ENCODE measurements at places on chromosomes 16 and 17.

DNA sequence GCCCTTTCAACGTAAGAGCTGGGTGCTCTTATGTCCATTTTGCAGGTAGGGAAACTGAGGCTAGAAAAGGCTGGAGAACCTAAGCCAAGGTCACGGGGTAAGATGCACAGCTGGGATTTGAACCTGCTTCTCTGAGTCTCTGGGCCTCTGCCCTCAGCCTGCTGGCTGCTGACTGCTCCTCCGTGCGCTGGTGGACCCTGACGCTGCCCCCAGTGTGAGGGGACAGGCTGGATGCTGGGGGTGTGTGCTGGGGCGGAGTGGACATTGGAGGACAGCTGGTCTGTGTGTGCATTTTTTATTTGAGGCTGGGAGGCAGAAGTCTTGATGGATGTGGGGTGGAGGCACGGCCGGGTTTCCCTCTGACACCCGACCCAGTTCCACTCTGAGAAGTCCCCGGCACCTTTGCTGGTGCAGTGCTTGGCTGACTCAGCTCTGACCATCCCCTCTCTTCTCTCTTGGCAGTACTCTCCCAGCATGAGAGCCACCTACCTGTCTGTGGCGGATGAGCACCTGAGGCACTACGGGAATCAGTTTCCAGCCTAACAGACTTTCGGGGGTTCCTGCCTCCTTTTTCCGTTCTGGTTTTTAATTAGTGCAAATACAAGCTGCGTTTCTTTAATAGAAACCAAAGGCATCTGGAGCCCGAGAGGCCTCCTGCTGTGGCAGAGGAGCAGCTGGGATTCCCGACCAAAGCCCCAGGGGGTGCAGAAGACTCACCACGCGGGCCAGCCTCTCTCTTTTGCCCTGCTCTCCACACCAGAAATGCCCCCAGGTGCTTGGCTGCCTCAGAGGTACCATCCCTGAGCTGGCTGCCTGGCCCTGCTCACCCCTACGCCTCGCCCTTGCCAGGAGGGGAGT, 14.1 kb upstream of the DNAI2 start:
- no peak for DNase-seq

DNA sequence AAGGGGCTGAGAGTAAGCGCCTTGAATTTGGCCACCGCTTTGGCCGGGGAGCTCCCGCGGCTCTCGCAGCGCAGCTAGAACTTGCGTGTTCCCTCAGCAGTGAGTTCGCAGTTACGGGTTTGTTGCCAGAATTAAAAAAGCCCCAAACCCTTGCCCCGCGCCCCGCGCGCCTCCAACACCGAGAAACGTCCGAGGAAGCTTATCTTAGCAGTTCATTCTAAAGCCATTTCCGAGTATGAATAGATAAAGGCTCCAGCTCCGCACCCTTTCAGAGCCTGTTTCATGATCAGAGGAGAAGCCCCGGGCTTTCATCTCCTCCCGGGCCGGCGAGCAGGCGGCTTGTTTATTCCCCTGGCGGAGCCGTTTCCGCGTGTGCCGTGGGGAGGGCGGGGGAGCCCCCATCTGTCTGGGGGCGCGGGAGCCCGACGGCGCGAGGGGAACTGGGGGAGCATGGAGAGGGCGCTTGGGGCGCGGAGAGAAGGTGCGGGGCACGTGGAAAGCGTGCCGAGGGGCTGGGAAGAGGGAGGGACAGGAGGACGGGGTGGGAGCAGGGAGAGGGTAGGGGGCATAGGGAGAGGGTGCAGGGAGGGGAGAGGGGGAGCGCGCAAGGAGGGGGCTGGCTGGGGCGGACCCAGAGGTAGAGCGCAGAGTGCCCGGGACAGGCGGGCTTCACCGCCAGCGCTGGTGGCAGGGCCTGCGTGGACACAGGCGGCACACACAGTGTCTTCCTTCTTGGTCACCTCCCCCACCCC, 9.9 kb downstream of the TBX4 start:
- DNase-seq: no peak

DNA sequence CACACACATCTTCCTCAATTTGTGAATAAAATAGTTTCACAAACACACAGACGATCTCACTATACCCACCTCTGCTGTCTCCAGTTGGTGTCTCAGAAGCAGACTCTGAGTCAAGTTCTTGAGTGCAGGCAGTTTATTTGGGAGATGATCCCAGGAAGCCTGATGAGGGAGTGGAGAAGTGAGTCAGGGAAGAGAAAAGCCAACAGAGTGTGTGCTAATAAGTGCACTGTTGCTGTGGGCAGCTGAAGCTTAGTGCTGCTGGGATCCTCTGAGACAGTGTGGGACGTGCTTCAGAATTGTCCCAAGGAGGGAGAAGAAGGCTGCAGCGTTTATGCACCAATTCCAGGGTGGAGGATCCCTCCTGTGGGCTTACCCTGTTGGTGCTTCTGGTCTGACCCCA, 423.2 kb upstream of the C16orf82 start:
- DNase-seq: no peak

DNA sequence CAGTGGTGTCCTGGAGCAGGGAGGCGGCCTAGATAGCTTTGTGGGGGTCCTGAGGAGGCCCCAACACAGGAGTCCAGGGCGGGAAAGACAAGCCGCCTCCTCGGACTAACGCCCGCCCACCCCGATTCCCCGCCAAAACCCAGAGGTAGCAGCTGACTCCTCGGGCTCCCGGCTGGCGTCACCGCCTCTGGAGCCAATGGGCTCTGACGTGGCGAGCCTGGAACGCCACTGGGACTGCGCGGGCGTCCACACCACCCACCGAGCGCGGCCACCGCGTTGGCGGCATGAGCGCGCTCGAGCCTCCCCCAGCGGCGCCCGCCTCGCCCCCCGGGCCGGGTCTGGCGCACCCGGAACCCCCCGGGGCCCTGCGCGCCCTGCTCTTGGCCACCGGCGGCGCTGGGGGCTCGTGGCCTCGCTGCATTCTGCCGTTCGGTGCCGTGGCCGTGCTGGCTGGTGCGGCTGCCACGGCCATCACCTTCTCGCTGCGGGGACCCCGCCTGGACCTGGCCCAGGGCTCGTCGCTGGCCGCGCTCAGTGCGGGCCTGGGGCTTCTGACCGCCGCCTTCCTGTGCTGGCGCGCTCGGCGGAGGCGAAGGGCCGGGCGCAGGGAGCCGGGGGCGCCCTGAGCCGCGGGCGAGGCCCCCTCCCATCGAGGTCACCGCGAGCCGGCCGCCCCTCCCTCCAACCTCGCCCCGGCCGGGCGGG, 3.4 kb upstream of the NTN3 start:
- peak; percentile 79 for DNase-seq

DNA sequence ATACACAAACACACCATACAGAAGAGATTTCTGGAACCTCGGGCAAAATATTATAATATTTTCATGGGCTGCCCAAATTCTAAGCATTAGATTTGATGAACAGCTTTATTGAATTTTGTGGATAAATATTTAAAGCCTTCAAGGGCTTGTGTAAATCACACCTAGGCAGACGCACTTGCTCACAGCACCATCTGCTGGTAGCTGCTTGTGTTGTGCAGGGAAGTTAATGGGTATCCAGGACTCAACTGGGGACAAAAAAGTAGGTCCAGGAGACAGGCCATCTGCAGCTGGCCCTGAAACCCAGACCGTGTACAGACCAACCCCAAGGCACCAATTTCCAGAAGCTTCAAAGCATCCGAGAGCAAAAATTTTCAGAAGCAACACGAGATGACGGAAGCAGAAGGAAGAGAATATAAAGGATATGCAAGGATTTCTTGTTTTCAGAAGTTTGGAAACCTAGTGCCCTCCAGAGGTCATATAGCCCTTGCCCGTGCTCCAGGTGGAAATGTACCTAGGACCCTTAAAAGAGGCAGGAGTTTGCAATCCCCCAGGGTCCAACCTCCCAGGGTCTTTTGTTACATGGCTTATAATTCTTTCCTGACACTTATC, 140.0 kb downstream of the CHD9NB start:
- DNase-seq: peak; percentile 78

- no peak for DNase-seq
Measured at GRCh38 chr16:27118526-27118925, 51.8 kb downstream of the C16orf82 start.

DNA sequence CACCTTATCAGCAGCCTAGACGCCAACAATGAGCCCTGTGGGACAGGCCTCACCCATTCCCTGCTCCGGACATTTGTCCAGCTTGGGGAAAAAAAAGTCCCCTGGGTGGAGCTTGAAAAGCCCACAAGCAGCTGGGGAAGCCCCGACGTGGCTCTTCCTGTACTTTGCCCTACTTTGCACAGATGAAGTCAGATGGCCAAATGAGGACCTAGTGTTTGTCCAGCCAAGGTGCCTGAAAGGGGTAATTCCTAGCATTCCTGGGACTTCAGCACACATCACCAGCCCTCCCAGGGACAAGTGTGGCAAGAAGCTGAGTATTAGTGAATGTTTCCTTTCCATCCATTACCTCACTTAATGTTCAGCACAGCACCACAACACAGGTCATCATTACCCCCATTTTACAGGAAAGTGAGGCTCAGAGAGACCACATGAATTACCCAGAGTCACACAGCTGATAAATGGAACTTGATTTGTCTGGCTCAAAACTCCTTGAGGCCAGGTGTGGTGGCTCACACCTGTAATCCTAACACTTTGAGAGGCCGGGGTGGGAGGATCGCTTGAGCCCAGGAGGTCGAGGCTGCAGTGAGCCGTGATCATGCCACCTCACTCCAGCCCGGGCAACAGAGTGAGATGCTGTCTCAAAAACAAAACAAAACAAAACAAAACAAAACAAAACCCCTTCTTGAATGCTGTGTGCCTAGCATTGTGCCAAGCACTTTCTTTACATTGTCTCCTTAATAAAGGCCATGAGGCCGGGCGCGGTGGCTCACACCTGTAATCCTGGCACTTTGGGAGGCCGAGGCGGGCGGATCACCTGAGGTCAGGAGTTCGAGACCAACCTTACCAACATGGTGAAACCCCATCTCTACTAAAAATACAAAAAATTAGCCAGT, 19.9 kb upstream of the PLLP start:
- DNase-seq: peak; percentile 83

GRCh38 chr16:88524973-88525662, 45.1 kb upstream of the ZC3H18 start:
- DNase-seq: no peak

DNA sequence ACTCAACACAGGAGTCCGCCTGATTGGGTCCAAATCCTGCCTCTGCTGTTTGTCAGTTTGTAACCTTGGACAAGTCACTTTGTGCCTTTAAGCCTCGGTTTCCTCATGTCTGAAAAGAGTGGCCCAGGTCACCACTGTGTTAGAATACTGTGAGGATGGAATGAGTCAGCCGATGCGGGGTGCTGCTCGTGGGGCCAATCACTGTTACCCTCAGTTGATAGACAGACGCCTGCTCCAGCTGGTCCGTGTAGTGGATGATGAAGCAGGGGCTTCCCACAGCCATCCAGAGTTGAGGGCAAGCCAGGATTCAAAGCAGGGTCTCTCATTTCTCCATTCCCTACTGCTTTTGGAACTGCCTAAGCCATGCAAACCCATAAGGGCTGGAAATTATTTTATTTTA, 5.8 kb downstream of the FBXL19 start:
- DNase-seq: no peak

GRCh38 chr16:85539084-85539483, 74.0 kb upstream of the GSE1 start:
- DNase-seq: no peak

DNA sequence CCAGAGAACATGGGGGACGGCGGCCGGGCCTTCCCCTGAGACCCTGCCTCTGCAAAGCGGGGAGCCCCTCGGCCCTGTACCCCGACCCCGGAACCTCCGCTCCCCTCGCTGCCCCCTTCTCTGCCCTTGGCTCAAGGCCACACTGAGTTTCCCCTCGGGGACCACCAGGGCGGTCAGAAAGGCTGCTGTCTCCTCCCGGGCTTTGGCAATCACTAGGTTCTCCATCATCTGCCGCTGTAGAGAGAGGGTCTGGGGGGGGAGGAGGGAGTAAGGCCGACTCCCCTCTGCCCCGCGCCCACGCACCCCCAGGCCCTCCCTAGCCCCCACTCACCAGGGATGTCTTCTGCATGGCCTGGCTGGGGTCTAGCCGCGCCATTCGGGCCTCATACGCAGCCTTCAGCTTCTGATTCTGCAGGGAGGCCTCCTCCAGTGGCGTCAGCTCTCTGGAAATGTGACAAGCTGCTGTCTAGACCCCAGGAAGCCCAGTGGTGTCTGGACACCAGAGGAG, 8.4 kb downstream of the VPS9D1 start:
- DNase-seq: no peak

DNA sequence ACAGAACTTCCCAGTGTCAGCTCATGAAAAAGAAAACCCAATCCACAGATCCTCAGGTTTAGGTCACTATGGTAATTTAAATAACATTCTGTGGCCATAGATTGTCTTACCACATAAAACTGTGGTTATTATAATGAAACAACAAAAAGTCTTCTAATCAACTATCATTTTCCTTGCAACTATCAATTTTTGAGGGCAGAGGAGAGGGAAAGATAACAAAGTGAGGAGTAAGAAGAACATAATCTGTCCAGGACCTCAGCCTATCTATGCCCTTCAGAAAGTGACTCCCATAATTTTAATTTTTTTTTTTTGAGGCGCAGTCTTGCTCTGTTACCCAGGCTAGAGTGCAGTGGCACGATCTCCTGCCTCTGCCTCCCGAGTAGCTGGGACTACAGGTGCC, 4.0 kb upstream of the GGNBP2 start:
- DNase-seq: no peak

DNA sequence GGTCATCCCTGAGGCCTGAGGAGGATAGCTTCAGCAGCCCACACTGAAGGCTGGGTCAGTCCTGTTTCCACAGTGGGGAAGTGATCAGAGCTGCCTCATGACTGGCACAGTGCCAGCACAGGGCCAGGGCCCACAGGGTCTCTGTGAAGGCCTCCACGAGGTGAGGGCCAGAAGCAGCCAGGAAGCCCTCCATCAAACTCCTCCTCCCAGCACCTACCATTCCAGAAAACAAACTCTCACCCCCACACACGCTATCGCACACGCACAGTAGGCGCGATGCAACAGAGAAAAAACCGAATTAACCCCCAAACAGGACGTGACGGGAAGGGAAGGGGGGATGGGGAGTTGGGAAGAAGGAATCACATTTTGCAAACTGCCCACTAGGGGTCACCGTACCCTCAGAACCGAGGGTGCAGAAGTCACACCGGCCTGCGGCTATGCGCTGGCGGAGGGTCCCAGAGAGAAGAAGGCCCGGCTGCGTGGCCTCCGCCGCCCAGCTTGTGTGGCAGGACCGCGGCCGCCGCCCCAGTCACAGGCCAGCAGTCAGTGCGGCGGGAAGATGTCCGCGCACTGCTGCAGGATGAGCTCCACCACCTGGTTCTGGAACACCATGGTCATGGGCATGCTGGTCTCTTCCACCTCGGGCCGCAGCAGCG, 37.6 kb downstream of the ARHGAP27 start:
- peak; percentile 72 for DNase-seq

GRCh38 chr16:49382916-49383315, 9.3 kb downstream of the C16orf78 start:
- no peak for DNase-seq

- DNase-seq: no peak
Measured at GRCh38 chr16:58789351-58789750, 55.2 kb upstream of the GOT2 start.

Data from T47D (cell line).